ENCODE measurements at places on chromosomes 2 and 18. TPM values are rescaled to one million over a fixed set of nuclear protein-coding genes. Genes with fewer than 3 reads are reported as not detected.

DNA sequence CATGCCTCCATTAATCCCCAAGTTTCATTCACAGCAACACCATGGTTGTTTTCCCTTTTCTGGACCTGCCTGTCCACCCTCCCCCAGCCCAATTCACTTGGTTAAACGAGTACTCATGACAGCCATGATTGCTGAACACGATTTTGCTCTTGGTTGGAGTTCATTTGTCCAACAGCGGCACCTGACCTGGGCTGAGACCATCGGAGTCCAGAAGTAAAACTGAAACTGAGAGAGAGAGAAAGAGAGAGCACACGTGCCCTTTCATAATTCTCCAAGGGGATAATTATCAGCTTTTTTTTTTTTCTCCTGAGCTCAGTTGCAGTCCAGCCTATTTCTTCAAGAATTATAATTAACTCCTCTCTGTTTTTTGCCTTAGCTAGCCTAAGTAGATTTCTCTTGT, 13.7 kb upstream of the KIF5C start:
- DNase-seq: no peak

- no peak for DNase-seq
Measured at GRCh38 chr2:70103531-70104061, 16.3 kb downstream of the PCBP1 start.

Gene FAM136A
- 45.1 TPM for total RNA-seq

GRCh38 chr2:191617575-191617974, 60.4 kb upstream of the NABP1 start:
- no peak for DNase-seq

Gene CRYGD
- total RNA-seq: not detected

DNA sequence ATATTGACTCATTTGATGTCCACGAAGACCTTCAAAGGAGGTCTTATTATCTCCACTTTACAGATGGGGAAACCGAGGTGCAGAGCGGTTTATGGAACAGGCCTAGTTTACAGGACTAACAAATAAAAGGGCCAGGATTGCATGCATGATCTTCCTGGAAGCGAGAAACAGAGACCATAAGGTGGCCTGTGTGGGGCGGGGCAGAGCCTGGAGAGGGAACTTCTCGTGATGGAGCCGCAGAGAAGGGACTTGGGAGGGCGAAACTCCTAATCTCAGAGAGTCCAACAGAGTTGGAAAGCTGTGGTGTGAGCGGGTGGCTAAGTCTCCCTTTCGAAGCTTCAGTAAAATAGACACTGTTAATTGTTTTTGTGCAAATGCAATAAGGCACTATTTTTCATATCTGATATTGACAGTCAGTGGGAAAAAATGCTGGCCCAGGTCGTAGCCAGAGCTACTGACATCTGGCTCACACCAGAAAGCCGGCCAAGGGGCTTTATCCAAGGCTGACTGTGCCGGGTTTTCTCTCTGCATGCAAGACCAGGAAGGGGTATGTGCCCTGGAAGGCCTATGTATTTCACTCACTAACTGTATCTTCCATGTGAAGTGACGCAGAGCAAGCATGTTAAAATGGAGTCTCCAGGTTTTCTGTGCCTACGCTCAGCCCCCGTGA, 4.5 kb downstream of the INPP5D start:
- DNase-seq: no peak

- DNase-seq: no peak
Measured at GRCh38 chr18:61435064-61435652, 101.9 kb downstream of the CDH20 start.

DNA sequence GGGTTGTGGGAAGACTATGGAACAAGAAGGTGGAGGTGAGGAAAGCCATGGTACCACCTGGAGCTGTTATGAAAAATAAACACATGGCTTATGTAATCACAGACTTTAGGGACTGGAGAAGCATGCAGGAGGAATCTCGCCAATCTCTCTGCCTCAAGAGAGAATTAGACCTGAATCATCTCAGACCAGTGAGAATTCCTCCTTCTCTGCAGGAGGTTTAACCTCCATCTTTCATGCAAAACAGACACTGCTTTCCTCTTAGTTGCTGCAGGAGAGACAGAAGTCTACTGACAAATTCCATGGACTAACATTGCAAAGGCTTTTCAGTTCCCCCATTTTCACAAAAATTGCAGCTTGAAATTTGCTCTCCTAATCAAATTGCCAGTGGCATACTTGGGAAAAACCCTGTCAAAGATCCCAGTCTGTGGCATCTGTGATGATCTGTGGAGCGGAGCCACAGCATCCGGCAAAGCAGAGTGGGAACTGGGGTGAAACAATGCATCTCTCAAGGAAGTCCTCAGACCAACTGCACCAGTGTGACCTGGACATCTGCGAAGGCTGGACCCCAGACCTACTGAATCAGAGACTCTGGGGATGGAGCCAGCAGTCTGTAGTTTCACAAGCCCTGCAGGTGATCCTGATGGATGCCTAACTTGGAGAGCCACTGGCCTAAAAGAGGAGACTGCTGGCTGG, 28.6 kb upstream of the NCKAP5 start:
- DNase-seq: no peak

DNA sequence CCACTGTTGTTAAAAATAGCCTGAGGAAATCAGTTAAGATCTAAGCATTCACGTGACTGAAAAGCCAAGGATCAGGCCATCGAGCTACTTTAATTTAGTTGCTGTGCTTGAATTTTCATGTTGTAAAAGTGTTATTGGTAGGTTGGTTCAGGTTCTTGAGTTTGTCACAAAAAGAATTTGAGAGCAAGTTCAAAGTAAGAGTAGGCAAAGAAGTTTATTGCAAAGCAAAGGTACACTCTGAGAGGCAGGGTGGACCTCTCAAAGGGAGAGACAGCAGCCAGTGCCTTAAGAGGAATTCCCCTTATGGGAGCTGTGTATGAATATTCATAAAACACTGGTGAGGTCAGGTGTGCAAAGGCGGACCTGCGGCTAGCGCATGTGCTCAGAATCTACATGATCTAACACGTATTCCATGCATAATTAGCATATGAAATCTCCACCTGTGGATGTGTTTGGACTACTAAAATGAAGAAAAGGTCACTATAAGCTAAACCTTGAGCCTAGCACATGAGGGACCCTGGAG, 236.5 kb downstream of the NDUFA10 start:
- DNase-seq: no peak

Gene RGPD3
- 0.75 TPM for total RNA-seq

Measured in transverse colon (tissue), 4 donors.